ENCODE measurements at places on chromosomes 12 and 14. TPM values are rescaled to one million over a fixed set of nuclear protein-coding genes. Genes with fewer than 3 reads are reported as not detected.
A peak's percentile ranks its signal among the peaks of the same experiment; 100 is the strongest.

GRCh38 chr12:121872546-121873215, 14.0 kb upstream of the HPD start:
- no peak for DNase-seq

GRCh38 chr14:101060171-101060601, 156.7 kb upstream of the RTL1 start:
- no peak for DNase-seq

- no peak for DNase-seq
These were observed 211.8 kb downstream of the MSRB3 start for GRCh38 chr12:65490250-65490649.

GRCh38 chr12:116551952-116552772, 7.0 kb upstream of the MAP1LC3B2 start:
- DNase-seq = no peak

Gene KRT85
- not detected for total RNA-seq

GRCh38 chr14:67423424-67423823, 11.5 kb upstream of the PLEK2 start:
- no peak for DNase-seq

GRCh38 chr12:75585330-75585729, 73.9 kb upstream of the KRR1 start:
- DNase-seq = no peak

- DNase-seq = no peak
These were observed 3.9 kb downstream of the TNFRSF1A start for GRCh38 chr12:6337958-6338433.

GRCh38 chr14:55381040-55381439, 30.6 kb downstream of the ATG14 start:
- DNase-seq = no peak

GRCh38 chr12:13026286-13026685, 17.9 kb upstream of the FAM234B start:
- no peak for DNase-seq

Gene GUCY2C
- 2.5 TPM for total RNA-seq

Gene MANSC4
- not detected for total RNA-seq

Gene ESPL1
- total RNA-seq = 52.7 TPM

GRCh38 chr12:131357185-131357747, 353.6 kb upstream of the SFSWAP start:
- no peak for DNase-seq

Gene KRT75
- not detected for total RNA-seq

Gene BDKRB2
- 0.13 TPM for total RNA-seq

Gene KRT78
- not detected for total RNA-seq

Gene IL26
- total RNA-seq = not detected

DNA sequence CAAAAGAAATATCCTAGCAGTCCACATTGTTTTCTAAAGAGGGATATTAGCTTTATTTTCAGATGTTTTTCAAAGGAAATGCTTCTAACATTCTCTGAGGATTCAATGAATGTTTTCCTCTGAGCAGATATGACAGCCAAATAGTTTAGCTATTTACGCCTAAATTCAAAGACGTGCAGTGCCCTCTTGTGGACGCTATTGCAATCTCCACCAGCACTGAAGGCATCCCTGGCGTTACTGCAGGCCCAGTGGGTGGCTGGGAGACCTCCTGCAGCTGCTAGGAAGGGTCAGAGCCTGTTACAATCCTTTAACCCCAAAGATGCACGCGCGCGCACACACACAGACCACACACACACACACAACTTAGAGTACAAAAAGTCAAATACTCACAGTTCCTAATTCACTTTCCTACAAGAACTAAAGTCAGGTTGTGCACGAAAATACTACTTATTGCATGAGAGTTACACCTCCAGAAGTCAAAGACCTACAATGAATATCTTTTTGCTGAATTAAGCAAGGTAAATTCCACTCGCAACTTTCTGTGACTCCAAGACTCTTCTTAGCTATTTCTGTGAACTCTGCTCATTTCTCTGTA, 589.3 kb upstream of the TMEM132C start:
- peak; percentile 84 for DNase-seq

Gene MYO1H
- total RNA-seq = not detected

GRCh38 chr12:45434094-45434493, 218.2 kb downstream of the ANO6 start:
- DNase-seq = no peak

Gene PTCSC3
- total RNA-seq = not detected

GRCh38 chr14:66361013-66361412, 125.2 kb upstream of the CCDC196 start:
- DNase-seq = no peak

Gene BDKRB1
- not detected for total RNA-seq

DNA sequence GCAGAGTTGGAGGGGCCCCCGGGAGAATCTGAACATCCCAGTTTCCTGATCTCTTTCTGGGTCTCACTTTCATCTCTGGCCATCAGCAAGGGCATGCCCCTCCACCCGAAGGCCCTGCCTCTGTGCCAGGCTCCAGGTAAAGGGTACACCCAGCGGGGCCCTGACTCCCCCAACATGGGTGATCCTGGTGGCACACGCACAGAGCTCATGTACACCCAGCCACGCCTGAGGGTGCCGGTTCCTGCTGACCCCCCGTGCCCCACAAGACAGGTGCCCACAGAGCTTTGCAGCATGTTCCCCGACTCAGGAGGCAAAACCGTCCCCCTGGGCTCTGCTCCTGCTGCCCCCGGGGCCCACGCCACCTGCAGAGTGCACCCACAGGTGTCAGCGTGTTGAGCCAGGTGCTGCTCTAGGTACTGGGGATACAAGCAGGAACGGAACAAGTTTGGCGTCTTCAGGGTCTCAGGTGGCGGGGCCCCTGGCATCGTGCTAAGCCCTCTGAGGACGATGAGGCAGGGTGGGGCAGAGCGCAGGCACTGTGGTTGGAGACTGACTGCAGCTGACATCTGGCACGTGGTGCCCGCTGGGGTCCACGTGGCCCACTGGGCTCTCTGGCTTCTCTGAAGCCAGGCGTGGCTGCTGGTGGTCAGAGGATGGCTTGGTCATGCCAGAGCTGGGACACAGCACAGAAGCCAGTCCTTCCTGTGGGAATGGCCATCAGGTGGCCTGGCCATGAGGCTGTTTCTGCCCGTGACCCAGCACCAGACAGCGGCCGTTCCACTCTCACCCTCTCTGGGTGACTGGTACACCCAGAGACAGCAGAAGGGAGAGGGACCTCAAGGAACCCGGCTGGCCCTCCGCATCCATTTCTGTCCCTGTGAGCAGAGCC, 13.8 kb downstream of the BAG5 start:
- no peak for DNase-seq

- no peak for DNase-seq
These were observed 39.9 kb downstream of the JDP2 start for GRCh38 chr14:75467763-75468162.

Gene CLEC4C
- total RNA-seq = not detected

DNA sequence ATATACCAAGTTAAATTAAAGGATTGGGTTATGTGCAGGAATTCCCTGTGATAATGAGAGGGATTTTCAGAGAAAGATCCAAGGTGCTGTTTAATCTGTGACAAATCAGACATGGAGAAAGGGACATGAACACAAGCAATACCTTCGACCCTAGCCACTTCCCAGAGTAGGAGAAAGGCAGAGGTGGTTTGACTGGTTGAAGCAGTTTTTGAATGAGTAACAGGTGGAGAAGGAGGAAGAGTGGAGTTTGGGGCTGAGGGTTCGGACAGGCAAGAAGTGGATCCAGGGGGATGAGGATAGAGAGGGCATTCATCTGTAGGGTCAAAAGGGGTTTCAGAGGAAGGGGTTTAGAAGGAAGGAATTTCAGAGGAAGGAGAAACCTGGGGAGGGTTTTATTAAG, 27.4 kb upstream of the A2M start:
- DNase-seq = no peak

GRCh38 chr12:92156139-92156538, 10.5 kb upstream of the BTG1 start:
- DNase-seq = no peak

- no peak for DNase-seq
These were observed 37.9 kb downstream of the GCN1 start for GRCh38 chr12:120156315-120157259.

DNA sequence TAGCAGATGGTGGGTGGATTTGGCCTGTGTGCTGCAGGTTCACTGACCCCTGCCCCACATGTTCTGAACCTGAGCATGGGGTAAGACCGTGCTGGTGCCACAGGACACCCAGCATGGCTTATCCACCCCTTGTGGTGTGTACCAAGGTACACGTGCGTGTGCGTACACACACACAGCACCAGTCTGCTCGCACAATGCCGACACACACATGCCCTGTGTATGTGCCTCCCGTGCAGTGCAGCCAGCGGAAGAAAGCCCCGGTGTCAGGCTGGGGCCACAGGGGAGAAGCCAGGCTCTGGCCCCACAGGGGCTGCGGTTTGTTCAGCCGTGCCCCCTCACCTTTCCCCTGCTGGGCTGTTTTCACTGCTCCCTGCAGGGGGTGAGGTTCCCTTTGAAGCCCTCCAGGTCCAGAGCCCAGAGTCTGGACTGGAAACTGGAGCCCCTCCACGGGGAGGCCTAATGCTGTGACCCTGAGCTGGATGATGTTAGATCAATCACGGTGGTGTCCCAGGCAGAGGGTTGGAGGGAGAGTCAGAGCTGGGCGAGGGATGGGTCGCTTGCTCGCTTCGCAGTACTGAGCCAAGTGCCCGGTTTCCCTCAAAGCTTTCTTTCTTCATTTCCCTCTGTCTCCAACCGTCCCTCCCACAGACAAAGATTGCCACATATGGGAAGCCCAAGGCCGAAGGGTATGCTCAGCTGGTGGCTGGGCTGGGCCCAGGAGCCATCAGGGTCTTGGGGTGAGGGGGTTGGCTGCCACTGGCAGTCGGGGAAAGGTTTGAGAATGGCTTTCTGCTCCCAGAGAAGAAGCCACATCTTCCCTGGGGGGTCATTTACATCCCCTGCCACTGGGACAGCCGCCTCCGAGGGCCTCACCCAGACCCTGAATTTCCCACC, 6.2 kb downstream of the DTX1 start:
- no peak for DNase-seq

Gene POLE
- 111 TPM for total RNA-seq

DNA sequence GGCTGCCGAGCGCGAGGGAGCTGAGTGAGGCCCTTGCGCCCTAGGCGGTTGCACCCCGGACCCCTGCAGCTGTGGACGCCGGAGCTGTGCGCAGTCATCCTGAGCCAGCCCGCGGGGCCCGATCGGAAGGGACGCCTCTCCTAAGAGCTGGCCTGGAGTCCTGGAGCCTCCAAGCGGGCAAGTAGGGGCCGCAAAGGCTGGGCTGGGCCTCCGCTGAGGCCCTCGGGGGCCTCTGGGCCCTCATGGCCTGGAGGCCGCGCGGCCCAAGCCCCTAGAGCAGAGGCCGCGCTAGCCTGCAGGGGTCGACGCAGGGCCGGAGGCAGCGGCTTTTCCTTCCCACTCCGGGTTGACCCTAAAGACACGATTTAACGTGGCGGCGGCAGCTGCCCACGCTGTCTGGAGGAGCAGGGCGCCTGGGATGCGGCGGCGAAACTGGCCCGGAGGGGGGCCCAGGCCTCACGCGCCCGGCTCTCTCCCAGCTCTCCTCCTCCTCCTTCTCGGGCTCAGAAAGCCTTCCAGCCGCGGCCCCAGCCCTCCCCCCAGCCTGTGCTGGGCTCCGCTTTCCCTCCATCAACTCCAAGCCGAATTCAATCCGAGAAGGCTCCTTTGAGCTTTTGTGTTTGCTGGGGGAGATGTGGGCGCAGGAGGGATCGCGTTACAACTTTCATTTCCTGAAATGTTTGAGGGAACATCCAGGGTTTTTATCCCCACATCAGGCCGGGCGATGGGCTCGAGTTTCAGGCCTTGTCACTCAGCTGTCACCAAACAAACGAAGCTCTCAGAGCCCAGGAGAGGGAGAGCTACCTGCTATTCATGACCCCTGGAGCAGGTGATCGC, 11.6 kb downstream of the SIX1 start:
- peak; percentile 82 for DNase-seq

- no peak for DNase-seq
These were observed 32.8 kb downstream of the CCER1 start for GRCh38 chr12:90922145-90922627.

Gene LRRIQ1
- 1.2 TPM for total RNA-seq

GRCh38 chr12:119227292-119227691, 48.6 kb downstream of the HSPB8 start:
- DNase-seq = no peak

Gene SLC6A12
- total RNA-seq = 1.1 TPM

DNA sequence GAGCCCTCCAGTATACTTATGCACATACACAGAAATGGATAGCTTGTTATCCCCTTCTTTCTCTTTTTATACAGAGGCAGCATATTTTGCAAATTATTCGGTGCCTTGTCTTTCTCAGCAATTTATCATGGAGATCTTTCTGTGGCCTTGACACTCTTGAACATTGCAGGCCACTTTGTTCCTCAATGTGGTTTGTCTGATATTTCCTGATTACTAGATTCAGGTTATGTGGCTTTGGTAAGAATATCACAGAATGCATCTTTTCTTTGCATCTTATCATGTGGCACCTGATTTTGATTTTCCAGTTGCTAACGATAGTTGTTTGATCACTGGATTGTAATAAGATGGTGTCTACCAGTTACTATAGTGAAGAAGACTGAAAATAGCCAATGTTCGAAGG, 7.1 kb upstream of the SNRPF start:
- DNase-seq = no peak

Gene CIROP
- total RNA-seq = not detected

DNA sequence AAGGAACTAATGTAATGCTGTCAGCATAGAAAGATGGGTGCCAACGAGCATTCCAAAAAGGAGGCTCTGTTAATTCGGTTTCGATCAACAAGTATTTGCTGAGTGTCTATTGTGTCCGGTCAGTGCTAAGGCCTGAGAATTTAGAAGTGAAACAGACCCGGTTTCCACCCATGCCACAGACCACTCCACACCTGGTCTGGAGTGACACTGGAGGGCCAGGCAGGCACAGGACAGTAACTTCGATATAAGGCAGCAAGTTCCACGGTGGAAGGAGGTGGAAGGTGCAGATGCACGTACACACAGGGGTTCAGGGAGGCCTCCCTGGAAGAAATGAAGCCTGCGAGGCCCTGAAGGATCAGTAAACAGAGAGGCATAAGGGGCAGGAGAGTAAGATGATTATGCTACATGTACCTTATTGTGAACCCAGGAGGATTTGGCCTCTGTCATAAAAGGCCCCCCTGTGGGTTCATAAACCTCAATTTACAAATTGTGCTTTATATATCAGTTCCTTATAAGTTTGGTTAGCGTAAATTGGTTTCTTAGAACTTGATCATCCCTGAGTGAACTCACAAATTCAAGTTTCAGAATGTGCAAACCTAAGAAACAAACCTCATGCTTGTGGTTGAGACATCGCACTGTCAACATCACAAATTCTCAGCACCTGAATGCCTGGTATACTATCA, 25.9 kb downstream of the SSH1 start:
- no peak for DNase-seq

- no peak for DNase-seq
These were observed 5.9 kb upstream of the B3GNT4 start for GRCh38 chr12:122197612-122197966.

Gene C12orf50
- total RNA-seq = not detected

DNA sequence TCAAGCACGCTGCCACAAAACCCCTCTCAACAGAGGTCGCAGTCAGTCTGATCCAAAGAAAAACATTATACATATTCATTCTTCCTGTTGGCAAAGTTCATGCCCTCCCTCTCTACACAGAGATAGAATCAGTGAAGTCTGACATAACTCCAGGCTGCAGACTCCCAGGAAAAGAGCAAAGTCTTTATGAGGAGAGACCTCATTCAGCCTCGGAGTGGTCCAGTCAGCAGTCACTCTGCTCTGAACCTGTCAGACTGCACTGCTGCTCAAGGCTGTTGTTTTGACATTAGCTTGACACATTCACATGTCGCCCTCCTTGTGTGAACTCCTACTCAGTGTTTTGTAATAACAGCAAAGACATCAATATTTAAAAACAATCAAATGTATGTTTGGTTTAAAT, 241.2 kb upstream of the G2E3 start:
- DNase-seq = no peak

Data from H1 (cell line).